EL (cell line): ENCODE measurements at places on chromosomes 13 and 19.

DNA sequence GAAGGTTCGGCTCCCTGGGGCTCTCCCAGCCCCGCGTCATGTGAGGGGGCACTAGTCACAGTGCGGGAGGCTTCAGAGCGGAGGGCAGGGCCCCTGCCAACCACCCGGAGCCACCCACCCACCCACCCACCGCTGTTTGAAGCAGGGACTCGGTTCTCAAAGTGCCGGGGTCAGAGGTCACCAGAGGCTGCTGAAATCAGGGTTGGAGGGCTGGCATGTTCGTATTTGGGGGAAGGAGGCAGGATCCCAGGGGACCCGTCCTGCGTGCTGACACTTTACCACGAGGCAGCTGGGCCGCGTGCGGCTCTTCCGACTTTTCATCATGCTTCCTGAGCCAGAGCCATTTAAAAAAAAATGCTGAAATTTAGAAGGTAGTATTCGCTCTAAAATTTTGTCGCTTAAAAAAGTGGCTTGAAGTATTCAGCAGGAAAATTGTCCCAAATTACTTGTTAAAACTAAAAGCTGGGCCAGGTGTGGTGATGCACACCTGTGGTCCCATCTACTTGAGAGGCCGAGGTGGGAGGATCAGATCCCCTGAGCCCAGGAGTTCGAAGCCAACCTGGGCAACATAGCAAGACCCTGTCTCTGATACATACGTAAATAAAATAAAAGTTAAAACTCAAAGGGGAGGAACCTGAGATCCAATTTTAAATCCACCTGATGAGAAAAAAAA lies 21.2 kb downstream of the ATP11A start:
- no peak for DNase-seq

- peak; percentile 45 for DNase-seq
Measured at GRCh38 chr19:16449330-16449961, 22.3 kb downstream of the EPS15L1 start.

DNA sequence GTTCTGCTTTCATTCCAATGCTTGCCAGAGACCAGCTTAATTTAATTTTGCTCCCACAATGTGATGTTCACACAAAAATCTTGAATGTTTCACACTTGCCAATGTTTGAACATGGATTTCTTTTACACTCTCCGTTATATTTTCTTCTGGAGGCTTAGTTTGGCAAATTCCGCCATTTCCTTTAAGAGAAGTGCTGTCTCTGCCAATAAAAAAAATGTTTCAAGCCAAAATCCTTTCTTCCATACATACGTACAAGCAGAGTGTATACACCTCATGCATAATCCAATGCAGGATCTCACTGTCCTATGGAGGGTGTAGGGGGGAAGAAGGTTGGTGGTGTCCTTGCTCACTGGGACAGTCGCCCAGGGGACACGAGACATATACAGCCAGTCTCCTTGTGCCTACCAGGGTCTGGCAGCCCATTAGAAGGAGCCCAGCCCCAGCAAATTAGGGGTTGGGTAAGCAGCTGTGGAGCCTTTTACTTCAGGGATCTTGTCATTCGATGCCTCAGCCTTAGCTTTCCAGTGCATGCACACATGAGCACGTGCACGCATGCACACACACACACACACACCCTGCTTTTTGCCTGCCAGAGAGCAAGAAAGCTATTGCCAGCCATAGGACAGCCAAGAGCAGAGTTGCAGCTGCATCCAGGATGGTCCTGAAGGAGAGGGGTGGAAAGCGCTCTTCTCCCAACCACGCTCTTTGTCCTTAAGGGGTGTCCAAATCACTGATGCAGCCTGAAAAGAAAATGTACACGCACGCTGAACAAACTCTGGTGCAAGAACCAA lies 208.3 kb downstream of the FOXO1 start:
- no peak for DNase-seq

DNA sequence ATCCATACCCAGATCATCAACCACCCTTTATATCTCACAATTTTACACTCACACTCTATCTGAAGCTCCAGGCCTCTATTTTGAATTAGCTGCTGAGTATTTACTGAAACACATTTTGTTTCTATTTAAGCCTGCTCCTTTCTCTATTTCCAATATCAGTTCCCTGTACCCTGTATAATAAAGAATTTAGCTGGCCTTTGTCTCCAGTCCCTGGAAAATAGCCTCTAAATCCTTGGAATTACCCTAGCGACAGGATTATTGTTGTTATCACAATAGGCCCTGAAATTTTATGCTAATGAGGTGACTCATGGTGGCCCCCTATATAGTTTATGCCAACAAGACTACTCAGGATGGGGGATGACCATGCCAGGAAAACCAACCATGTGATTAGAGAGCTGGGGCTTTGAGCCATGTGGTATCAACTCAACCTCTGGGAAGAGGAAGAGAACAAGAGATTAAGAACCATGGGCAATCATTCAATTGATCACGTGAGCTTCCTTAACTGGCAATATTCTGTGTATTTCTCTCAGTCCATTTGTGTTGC lies 72.7 kb downstream of the KATNAL1 start:
- no peak for DNase-seq

DNA sequence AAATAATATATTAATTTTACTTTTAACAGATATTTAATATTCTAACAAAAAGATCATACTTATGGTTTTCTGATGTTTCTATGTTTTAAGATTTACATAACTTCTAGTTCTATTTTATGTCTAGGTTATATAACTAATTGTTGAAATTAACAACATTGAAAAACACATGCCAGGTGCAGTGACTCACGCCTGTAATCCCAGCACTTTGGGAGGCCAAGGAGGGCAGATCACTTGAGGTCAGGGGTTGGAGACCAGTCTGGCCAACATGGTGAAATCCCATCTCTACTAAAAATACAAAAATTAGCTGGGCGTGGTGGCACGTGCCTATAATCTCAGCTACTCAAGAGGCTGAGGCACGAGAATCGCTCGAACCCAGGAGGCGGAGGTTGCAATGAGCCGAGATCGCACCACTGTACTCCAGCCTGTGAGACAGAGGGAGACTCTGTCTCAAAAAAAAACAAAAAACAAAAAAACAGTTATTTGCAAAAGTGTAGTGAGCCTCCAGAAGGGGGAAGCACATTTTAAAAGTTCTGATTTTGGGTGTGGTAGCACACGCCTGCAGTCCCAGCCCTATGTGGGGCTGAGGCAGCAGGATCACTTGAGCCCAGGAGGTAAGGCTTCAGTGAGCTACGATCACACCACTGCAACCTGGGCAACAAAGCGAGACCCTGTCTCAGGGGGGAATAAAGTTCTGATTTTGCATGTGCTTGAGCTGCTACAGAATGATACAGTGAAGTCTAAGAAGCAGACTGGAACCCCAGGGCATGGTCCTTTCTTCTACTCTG lies 18.7 kb downstream of the MIPEP start:
- no peak for DNase-seq

DNA sequence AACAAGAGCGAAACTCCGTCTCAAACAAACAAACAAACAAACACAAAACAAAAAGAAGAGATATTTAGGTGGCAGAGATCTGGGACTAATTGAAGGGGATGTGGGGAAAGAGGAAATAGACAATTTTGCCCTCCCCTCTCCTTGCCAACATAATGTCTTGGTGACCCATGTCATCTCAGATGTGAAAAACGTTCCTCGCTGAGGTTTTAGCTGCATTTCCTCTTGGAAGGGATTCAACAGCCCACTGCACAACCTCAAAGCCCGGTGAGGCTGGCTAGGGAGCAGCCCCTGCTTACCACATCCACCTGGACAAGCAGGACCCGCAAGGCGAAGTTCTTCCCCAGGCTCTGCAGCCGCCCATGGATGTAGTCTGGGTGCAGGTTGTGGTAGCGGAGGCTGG lies 4.9 kb downstream of the ERCC1 start:
- DNase-seq = no peak

GRCh38 chr19:8148410-8149260 lies 757 bp downstream of the FBN3 start:
- DNase-seq = no peak

- DNase-seq = no peak
Measured at GRCh38 chr19:51123381-51123800, 1.3 kb upstream of the SIGLEC9 start.

GRCh38 chr13:48184260-48184659 lies 48.7 kb upstream of the ITM2B start:
- no peak for DNase-seq

GRCh38 chr13:45863709-45864590 lies 12.4 kb upstream of the SIAH3 start:
- DNase-seq = no peak

DNA sequence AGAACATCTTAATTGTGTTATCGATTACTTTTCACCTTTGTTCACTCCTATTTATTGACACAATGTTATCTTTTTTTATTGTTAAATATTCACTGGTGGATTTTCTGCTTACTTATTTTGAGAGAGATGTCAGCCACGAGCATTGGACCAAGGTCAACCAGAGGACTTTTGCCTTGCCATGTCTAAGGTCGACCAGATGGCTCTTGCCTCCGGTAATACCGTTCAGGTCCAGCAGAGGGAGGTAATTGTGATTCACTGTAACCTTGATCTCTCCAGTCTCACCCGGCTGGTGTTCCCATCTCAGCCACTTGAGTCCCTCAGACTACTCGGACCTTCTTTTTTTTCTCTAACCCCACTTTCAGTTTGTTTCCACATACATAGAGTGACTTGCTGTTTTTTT lies 1438.1 kb downstream of the UQCRFS1 start:
- DNase-seq = peak; percentile 4

DNA sequence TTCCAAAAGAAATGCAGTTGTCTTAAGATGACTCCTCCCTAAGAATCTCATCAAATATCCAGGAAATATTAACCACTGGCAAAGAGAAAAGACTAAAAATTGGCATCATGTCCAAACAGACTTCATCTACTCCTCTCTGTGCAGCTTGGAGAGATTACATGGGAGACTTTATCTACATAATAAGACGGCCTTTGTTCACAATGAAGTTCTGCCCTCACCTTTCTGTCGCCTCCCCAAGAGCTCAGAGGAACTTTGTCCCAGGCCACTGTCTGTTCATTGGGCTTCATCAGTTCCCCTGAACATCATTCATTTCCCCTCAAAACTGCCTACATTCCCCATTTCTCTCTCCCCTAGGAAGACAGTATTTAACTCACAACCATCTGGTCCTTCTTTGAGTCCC lies 22.4 kb upstream of the MRI1 start:
- DNase-seq = no peak

- no peak for DNase-seq
Measured at GRCh38 chr19:33240181-33240771, 14.6 kb upstream of the SLC7A10 start.

DNA sequence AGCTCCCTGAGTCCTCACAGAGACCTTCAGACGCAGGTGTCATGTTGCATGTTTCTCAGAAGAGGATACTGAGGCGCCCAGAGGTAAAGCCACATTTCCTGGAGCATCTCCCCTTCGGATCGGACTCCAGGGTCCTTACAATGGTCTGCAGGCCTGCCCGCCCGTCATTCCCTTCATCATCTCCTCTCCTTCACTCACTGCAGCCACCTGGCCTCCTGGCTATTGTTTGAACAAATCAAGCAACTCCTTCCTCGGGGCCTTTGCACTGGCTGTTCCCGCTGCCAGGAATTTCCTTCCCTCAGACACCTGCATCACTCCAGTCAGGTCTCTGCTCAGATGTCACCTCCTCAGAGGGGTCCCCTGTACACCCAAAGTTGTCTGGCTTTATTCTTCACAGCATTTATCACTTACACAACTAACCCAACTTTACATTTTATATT lies 20.3 kb downstream of the CEACAM16 start:
- no peak for DNase-seq

DNA sequence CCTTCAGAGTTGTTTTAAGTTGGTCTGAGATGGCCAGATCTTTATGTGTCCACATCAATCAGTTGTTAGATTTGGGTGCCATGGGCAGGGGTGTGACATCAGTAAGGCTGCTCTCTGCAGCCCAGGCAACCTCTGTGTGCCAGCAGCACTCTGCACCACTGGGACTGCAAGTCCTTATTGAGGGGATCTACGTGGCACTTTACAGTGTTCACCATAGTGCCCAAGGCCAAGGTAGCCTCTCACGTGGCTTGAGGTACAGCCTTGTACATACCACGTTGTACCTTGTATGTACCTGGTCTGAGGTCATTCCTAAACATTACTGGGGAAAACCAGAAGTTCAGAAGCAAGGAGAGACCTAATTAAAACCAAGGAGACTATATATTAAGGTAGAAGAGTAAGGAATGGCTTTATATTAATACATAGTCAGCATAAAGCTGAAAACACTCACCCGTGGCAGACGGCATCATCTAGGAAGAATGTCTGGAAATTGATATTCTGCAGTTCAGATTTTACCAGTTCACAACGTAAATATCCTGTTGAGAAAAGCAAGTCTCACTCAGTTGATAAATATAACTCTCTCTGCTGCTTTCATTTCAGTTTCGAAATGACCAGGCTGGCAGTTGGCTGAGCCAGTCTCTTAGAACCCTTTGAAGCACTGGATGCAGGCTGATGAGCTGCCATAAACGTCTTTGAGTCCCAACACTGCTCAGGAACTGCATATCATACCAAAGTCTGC lies 128.8 kb downstream of the ZDHHC20 start:
- no peak for DNase-seq

DNA sequence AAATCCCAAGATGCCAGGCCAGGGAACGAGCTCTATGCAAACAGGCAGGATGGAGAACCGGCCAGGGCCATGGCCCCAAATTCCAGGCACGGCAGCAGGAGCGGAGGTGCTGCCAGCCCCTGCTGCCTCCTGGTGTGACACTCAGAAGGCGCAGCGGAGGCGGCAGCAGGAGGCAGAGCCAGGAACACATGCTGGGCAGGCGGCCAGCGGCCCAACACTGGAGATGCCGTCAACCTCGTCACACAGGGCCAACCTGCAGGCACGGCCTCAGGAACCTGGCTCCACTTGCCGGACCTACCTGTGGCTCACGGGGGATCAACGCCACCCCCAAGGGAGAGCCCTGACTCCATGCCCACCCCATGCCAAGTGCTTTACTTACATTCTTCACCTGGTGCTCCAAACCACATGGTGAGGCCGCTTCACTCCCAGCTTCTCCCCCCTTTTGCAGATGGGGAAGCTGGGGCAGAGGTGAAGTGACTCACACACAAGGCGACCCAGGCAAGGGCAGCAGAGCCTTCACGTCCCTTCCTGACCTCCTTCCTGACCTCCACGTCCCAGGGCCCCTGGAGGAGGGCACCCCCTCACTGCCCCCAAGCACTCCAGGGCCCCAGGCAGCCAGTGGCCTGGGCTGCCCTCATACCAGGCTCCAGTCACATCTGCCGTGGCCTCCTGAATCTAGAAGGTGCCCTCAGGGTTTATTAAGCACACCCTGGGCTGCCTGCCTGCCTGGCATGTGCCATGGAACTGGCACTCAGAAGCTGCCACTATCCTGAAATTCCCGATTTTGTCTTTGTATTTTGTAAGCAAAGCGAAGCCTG lies 43.5 kb downstream of the GGACT start:
- no peak for DNase-seq
